Brain pericyte (primary cell): ENCODE measurements at places on chromosomes 11 and 22.

DNA sequence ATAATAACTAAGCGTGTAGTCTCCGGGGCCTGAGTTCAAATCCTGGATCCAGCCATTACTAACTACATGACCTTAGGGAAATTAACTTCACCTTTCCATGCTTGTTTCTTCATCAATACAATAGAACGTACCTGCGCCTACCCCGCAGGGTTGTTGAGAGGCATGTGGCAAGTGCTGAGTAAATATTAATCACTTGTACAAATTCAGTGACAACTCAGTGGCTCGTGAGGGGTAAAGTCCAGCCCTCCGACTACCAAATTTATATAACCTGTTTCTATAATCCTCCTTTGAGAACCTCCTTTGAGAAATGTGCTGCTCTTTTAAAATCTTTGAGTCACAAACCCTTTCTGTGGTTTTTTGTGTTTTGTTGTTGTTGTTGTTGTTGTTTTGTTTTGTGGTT, 49.8 kb downstream of the FEZ1 start:
- no peak for DNase-seq

DNA sequence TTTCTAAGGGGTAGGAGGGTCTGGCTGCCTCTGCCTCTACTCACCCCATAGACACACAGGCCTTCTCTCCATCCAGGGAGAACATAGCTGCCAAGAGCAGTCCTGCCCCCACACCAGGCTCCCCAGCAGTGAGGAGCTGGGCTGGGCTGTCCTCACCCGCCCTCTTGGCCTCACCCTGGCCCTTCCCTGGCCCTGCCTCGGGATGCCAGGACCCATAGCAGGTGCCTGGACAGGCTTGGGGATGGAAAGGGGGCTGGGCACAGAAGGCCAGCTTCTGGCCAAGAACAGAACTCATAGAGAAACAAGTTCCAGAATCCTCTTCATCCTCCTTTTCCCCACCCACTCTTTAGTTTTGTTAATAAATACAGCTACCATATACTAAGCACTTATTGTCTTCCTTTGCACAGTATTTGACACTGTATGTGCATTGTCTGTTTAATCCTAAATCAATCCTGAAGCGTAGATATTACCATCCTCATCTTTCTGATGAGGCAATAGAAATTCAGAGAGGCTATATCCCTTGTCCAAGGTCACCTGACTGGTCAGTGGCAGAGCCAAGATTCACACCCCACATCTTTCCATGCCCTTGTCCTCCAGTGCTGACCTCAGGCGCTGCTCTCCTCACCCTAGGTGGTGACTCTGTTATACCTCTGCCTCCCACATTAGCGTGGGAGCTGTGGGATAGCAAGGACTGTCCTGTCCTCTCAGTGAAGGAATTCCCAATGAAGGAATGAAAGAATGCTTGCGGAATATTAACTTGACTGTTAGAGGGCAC, 22.0 kb upstream of the MYOD1 start:
- no peak for DNase-seq

GRCh38 chr11:62309991-62310390, 11.1 kb upstream of the SCGB1D4 start:
- DNase-seq = no peak

DNA sequence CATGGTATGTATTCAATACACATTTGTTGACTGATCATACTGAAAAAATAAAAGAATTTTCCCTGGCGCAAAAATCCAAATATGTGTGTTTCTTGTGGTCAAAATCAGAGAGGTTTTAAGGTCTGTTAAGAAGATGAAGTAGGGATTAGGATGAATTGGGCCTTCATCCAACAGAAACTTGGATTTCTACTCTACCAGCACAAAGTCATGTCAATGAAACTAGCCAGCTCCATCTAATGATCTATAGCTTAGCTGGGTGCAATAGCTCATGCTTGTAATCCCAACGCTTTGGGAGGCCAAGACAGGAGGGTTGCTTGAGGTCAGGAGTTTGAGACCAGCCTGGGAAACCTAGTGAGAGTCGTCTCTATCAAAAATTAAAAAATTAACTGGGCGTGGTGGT, 65.5 kb downstream of the USP35 start:
- no peak for DNase-seq

DNA sequence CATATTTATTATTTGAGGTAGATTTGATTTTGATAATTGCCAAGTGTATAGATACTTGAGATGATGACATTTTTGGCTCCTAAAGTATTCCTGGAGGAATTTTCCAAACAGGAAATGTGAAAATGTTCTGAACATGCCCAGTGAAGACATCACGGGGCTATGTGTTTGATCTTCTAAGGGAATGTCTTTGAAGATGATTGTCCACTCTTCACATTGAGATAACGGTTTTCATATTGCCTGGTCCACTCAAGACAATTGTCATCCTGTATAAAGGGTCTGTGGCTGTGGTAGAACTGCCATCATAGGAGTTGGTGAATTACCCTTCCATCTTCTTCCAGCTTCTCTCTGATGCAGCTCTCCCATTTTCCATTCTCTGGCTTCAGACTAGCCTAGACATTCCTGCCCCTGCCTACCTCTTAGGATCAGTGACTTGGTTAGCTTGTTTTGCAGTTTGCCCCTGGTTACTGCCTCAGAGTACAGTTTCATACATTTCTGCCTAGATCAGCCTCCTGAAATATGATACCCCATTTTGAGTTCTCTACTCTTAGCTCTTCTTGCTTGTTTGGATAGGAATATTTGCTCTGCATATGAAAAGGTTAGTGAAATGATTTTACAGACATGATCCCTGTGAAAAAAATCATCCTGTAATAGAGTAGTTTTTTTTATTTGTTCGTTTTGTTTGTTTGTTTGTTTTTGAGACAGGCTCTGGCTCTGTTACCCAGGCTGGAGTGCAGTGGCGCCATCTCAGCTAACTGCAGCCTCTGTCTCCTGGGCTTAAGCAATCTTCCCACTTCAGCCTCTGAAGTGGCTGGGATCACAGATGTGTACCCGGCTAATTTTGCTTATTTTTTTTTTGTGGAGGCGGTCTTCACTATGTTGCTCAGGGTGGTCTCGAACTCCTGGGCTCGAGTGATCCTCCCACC, 111.4 kb upstream of the SORL1-AS1 start:
- no peak for DNase-seq

DNA sequence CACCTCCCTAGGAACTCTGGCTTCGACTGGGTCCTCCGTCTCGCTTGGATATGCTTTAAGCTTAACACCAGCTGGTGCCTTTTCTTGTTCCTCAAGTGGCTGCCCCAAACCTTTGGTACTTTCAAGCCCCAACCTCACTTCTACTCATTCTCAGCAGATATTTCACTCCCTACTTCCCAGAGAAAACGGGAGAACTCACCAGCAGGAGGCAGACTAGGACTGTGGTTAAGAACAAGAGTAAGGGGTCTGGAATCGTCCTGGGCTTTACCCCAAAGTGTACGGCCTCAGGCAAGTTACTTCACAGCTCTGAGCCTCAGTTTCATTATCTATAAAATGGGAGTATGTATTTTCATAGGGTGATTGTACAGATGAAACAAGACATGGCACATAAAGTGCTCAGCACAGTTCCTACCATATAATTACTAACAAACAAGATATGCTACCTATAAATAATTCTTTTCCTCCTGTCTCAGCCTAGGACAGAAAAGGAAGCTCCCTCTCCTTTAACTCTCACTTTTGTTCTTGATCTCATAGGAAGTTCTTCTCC, 37.8 kb downstream of the PAMR1 start:
- no peak for DNase-seq

- no peak for DNase-seq
Observed at GRCh38 chr22:31628362-31628761, 33.7 kb downstream of the PISD start.

DNA sequence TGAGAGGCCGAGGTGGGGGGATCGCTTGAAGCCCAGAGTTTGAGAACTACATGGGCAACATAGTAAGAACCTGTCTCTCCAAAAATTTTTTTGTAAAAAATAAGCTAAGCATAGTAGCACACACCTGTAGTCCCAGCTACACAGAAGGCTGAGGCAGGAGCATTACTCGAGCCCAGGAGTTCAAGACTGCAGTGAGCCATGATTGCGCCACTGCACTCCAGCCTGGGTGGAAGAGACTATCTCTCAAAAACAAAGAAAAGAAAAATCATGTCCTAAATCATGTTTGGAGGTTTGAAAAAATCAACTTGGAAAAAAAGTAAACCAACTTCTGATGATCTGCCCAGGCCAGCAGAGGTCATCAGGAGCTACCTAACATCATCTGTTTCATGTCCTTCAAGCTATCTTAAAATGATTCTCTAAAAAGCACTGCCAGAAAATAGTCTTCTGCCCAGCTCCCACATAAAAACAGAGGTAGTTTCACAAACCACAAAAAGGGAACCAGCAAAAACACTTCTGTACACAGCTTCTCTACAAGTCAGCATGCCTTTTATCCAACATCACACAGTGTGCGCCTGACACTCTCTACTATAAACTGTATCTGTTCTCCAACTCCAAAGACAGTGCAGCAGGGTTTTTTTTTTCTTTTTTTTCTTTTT, 165.0 kb downstream of the SOX6 start:
- DNase-seq = no peak

GRCh38 chr11:118056806-118057205, 20.1 kb upstream of the TMPRSS4 start:
- no peak for DNase-seq

GRCh38 chr22:25380122-25380747, 160.8 kb downstream of the CRYBB2 start:
- DNase-seq = no peak

DNA sequence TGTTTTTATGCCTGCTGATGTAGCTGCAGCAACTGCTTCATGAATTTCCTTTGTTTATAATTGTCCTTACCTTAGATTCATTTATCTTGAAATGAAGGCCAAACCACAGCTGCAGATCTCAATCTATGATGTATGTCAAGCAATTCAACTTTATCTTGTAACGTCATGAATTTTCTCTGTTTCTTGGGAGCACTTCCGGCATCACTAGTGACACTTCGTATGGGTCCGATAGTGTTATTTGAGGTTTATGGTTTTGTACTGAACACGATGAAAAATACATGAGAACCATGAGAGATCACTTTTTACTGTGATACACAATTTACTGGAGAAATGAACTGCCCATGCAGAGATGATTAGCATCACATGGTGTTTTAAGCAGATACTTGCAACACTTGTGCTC, 98.5 kb downstream of the CSTPP1 start:
- DNase-seq = no peak

DNA sequence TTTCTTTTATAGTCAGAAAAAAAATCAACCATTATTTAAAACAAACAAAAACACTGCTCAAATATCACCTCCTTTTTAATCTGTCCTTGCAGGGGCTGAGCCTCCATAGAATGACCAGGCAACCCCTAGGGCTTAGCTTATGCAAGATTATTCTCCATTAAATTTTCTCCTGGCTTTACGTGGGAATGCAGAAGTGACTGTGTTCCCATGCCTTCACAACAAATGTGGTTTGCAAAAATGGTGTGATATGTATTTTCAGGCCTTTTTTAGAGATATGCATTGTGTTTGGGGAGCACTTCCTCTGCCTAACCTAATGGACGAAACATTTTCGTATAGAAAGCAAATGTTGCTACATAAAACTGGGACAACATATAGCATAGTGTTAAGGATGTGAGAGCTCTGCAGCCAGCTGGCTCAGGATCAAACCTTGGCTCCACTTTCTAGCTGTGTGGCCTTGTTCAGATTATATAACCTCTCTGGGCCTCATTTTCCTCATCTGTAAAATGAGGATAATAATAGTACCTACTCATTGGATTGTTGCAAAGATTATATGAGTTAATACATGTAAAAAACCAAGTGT, 82.6 kb downstream of the PARVA start:
- DNase-seq = no peak

- DNase-seq = no peak
Observed at GRCh38 chr22:38153821-38154562, 27.6 kb downstream of the PLA2G6 start.

DNA sequence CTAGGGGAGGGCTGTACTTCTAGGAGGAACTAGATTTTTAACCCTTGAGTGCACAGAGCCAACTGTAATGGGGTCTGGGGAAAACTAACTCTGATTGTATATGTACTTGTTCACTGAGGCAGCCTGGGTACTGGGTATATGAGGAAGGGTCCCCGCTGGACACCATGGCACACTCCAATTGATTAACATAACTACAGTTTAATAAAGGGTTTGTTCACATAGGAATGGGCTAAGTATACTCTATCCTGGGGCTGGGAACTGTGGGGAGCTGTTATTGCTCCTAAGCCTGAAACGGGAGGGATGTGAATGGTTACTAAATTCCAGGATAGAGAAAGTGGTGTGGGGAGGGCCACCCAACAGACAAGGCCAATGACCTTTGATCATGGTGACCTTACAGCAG, 67.6 kb downstream of the PARVA start:
- DNase-seq = no peak

GRCh38 chr22:24434471-24435322, 7.3 kb downstream of the ADORA2A start:
- DNase-seq = no peak

DNA sequence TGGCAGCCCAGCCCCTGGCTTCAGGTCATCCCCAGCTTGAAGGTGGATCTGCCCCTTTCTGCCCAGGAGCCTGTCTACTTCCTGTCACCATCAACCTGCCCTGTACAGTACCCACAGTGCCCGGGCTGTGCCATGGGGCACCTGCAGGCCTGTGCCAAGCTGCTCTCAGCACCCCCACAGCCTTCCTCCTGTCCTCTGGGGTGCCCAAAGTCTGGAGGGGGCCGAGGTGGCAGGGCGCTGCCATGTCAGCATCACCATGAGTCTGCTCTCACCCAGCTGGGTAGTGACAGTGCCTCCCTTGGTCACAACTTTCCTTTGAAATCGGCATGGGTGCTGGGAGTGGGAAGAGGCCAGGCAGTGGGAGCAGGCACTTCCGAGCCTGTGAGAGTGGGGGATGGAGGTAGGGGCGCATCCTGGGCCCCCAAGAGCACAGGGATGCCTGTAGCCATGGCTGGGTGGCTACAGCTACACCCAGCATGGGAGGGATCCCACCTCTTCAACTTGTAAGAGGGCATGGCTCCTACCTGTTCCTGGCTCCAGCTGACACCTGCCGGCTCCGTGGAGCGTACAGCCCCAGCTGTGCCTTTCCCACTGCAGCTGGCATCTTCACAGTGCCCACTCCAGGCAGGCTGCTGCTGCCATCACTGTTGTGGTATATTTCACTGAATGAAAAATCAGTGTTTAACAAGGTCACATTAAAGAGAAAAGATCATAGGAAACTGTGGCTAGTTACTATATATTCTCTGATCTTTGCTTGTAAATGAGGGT, 42.9 kb downstream of the RNF169 start:
- no peak for DNase-seq

DNA sequence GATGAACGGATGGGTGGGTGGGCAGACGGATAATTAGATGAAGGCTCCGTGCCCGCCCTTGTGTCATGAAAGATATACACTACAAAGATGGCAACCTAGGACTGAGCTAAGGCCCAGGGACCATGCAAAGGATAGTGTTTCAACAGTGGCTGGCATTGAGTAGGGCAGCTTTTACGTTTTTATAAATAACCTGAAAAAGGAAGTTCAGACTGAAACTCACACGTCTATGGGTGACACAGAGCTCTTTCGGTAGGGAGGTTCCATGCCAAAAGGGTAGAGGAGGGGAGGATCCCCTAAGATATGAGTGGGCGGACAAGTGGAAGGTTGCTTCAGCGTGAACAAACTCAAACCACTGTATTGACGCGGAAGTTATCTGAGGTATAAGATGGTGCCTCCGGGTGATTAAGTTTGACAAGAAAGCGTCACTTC, 90.5 kb downstream of the UBASH3B start:
- no peak for DNase-seq

GRCh38 chr22:50625131-50625567, 2.8 kb downstream of the ARSA start:
- no peak for DNase-seq
